ENCODE measurements at places on chromosomes 5 and 9.

DNA sequence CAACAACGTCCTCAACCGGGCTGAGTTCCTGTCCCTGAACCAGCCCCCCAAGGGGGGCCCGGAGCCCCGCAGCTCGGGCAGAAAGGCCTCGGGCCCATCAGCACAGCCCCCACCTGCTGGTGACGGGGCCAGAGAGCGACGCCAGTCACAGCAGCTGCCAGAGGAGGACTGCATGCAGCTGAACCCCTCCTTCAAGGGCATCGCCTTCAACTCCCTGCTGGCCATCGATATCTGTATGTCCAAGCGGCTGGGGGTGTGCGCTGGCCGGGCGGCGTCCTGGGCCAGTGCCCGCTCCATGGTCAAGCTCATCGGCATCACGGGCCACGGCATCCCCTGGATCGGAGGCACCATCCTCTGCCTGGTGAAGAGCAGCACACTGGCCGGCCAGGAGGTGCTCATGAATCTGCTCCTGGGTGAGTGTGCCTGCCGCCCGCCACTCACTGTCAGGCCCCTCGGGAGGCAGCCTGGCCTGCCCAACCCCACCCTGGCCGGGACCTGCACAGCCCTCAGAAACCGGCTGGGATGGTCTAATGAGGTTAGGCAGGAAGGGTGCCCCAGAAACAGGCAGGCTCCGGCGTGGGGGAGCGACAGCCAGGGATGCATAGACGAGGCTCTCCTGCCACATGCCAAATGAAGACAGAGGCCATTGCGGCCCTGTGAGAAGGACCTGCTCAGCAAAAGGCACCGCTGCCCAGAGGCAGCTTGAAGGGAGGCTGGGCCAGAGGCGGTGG lies 678 bp downstream of the PLPP7 start:
- no peak for DNase-seq

DNA sequence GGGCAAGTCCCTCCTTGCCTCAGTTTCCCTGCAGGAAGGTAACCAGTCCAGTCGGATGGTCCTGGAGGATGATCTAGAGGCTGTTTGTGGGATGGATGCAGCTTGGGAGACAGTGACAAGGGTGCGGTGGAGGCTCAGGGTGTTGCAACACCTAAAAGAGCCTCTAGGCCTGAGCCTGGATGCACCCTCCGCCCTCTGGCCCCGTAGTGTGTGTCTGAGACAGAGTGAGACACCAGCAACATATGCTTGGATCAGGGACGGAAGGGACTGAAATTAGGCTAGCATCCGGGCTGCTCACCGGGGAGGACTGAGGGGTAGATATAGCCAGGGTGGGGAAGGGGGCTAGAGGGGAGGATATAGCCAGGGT lies 1.1 kb downstream of the CRAT start:
- DNase-seq, result no peak

GRCh38 chr9:12680757-12681156 lies 12.4 kb upstream of the TYRP1 start:
- DNase-seq, result no peak

GRCh38 chr5:132310141-132310834 lies 16.1 kb downstream of the SLC22A4 start:
- DNase-seq, result no peak

GRCh38 chr5:82168294-82168693 lies 109.9 kb downstream of the RPS23 start:
- no peak for DNase-seq

GRCh38 chr5:119080936-119081335 lies 10.0 kb downstream of the DMXL1 start:
- no peak for DNase-seq

- no peak for DNase-seq
These were observed 92.6 kb downstream of the LIFR start for GRCh38 chr5:38463634-38464521.

GRCh38 chr9:112550531-112550930 lies 63.9 kb downstream of the KIAA1958 start:
- no peak for DNase-seq

DNA sequence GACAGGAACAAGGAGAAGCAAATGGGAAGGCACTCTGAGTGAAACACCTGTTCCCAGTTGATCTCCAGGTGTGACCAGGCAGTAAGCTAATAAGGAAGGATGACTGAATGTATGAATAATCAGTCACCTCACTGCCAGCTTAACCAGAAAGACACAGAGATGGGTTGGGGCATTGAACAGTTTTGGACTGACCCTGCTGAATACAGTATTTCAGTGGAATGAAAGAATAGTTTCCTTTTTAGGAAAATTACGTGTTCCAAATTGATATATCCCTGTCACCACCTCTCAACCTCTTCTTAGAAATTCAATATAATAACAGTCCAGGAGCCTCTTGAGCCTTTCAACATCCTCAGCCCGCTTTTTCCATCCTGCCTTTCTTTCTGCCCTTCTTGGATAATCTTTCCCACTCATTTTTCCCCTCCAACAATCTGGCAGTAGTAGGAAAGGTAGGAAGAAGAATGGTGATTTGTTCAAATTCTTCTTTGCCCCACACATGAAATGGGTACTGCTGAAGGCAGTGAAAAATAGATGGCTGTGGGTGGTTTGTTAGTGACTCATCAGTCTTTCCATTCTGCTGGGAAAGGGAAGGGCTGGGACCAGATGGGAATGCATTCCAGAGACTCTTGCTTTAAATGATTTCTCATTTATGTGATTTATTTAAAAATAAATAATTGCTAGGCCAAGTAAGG lies 117.9 kb downstream of the ZSWIM6 start:
- DNase-seq, result no peak

Measured in COR-L47 (cell line).